ENCODE measurements at places on chromosomes 6 and 20.

DNA sequence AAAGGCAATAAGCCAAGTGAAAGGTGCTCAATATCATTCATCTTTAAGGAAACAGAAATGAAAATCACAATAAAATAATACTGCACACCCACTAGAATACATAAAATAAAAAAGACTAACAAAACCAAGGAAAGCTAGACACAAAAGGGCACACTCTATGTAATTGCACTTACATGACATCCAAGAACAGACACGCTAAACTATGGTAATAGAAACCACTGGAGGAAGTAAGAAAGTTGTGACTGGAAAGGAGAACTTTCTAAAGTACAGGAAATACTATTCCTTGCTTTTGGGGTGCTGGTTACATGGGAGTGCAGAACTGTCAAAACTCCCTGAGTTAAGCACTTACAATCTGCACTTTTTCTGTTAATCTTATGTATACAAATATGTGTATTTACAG, 253.7 kb upstream of the RUNX2 start:
- no peak for DNase-seq

GRCh38 chr20:45987108-45987780, 15.2 kb upstream of the ZNF335 start:
- DNase-seq = peak; percentile 57

DNA sequence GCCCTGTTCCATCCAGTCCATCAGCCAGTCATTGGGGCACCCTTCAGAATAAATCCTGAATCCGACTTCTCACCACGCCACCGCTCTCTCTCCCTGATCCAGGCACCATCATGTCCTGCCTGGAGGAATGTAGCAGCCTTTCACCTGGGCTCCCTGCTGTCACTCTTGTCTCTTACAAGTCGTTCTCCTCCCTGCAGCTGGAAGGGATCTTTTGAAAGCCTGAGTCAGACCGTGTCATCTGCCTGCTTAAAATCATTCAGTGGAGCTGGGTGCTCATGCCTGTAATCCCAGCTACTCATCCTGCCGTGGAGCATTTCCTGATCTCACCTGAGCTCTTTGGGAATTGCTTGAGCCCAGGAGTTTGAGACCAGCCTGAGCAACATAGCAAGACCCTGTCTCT, 19.2 kb upstream of the KCNG1 start:
- no peak for DNase-seq

- no peak for DNase-seq
Observed at GRCh38 chr6:80862756-80863155, 756.3 kb downstream of the BCKDHB start.

DNA sequence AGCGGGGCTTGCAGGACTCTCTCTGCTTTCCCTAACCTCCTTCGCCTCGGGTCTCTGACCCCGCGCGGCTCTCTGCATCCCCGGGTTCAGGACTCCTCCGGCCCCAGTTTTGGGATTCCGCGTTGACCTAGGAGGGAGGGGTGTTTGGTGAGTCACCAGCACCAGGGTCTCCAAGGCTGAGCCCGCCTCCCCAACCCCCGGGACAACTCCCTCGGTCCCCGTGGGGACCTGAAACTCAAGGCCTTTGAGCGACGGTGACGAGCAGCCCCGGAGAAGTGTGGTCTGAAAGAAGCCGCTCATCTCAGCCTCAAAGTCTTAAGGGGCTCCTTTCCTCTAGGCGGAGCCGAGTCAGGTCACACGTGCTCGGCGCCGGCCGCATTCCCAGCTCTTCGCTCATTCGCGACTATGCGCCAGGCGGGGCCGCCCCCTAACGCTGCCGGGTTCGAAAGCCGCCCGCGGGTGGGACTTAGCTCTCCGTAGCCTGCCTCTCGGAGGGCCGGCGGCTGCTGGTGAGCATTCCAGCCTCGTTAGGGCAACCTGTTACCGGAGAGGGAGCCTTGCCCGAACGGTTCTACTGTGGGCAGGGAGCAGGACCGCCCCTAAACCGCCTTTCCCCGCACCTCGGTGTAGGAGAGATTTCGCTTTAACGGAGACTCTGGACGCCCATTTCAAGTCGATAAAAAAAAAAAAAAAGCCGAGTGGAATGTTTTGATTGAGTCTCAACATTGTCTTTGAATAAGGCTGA, 3.0 kb upstream of the PRDM13 start:
- peak; percentile 38 for DNase-seq

DNA sequence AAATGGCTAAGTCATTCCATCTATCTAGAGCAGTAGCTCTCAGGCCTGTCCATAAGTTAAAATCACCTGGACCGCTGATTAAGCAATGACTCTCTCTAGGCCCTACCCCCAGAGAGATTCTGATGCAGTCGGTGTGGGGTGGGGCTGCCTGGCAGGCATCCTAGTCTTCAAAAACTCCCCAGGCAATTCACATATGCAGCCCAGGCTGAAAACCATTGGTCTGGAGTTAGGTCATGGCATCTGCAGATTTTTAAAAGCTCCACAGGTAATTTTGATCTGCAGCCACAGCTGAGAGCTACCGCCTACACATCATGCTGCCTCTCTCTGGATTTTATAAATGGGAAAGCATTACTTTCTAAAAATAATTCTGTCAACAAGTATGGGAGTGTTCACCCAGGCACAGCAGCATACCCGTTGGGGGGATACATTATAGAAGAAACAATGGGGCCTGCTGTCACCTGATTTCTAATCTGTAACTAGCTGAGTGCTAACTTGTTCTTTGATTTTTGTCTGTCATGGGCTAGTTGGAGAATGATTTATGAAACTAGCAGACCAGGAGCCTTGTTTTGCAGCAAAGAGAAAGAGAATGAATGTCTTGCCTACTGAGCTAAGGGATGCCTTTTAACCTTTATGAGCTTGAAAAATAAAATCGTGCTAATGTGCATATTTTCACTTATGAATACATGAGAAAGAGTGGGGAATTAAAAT, 44.1 kb upstream of the ATXN1 start:
- no peak for DNase-seq

- DNase-seq = no peak
Observed at GRCh38 chr6:104460738-104461483, 398.8 kb downstream of the HACE1 start.

DNA sequence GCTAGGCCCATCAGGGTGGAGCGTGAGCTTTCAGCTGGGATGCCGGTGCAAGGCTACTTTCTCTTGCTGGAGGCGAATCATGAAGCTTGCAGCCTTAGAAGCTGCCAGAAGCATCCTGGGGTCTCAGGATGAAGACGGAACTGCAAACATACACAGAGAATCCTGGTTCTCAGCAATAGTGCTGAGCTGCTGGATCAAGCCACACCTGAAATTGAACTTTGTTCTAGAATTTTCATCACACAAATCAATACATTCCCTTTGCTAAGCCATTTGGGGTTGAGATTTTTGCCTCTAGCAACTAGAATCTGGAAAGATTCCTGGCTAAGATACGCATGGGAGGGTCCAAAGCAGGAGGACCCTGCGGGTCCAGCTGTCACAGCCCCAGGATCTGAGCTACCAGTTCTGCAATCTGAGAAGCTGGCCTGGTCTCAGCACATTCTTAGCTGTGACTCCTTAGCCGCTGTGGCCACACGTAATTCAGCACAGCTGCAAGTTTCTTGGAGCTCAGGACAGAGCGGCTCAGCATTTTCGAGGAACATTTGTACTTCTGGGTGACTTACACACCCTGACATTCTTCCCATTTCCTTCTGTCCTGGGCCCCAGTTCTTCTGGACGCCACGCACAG, 6.6 kb upstream of the ARFGAP1 start:
- DNase-seq = peak; percentile 68

DNA sequence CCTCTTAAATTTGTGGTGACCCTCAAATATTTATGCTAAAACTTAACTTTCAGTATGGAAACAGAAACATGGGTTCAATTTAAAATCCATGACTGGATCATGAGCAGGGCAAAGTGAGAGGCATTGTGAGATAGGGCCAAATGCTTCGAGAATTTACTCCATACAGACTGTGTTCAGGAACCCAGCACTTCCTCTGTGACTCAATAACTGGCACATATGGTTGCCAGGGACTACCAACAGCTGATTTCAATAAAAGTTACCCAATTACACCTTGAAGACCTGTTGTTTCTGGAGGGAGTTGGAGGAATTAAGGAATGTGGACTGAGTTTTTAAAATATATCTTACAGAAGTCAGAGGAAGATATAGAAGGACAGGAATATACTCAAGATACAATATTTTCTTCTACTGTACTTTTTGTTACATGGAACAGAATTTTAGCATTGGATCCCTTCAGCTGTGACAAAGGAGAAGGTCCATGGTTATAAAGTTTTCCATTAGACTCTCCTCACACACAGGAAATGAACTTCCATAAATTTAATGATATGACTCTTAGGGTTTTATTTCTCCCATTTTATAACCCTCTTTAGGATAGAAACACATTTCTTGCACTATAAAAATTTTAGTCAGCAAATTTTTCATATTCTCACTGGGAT, 258.5 kb downstream of the KHDC1L start:
- DNase-seq = peak; percentile 41

DNA sequence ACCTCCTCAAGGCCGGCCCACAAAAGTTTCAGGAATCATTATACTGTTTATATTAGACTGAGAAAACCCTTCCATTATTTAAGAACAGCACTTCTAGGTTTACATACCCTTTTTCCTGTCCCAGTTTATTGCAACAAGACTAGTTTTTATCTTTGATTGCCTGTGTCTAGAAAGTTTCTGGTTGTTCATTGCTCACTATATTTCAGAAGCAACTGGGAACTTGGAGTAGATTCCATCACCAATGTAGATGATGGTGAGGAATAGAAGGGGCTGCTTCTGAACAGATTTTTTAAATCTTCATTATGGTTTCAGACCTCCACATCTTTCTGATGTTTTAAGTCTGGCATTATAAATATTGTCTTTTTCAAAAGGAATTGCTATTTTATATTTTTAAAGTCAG, 93.0 kb downstream of the BCAS1 start:
- DNase-seq = no peak

- peak; percentile 71 for DNase-seq
Observed at GRCh38 chr6:105483492-105483891, 80.6 kb upstream of the PREP start.

GRCh38 chr6:131657630-131658111, 20.6 kb downstream of the ENPP3 start:
- DNase-seq = peak; percentile 68

DNA sequence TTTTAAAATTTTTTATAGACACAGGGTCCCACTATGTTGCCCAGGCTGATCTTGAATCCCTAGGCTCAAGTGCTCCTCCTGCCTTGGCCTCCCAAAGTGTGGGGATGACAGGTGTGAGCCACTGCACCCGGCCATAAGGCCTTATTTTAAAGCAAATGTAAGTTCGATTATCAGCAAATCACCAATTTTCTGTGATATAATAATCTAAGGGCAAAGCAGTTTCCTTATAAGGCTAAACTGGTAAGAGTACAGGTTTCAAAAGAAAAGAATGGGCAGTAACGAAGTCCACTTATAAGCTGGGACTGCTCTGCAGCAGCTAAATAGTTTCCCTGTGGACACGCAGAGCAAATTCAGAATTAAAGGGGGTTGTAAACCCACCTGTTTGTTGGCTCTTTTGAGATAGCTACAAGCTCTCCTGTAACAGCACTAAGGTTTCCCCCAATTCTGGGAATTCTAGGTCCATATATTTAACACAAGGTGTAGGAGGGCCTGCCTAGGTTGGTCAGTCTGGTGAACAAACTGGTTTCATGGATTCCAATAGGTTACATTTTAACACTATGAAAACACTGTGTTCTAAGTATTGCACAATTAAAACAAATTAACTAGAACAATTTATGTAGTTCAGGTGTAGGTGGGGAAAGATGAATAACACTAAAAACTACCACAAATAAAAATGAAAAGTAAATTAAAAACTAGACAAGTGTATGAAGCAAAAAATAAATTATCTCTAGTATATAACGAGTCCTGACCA, 26.3 kb downstream of the LHFPL5 start:
- no peak for DNase-seq

Measured in EH (cell line).